Stimulated activated CD4-positive, alpha-beta T cell treated with anti-CD3 and anti-CD28 coated beads, Interleukin-1b, Interleukin-23, amount 100 ng/mL, for 1 hour (primary cell): ENCODE measurements at places on chromosomes 2 and 18.

DNA sequence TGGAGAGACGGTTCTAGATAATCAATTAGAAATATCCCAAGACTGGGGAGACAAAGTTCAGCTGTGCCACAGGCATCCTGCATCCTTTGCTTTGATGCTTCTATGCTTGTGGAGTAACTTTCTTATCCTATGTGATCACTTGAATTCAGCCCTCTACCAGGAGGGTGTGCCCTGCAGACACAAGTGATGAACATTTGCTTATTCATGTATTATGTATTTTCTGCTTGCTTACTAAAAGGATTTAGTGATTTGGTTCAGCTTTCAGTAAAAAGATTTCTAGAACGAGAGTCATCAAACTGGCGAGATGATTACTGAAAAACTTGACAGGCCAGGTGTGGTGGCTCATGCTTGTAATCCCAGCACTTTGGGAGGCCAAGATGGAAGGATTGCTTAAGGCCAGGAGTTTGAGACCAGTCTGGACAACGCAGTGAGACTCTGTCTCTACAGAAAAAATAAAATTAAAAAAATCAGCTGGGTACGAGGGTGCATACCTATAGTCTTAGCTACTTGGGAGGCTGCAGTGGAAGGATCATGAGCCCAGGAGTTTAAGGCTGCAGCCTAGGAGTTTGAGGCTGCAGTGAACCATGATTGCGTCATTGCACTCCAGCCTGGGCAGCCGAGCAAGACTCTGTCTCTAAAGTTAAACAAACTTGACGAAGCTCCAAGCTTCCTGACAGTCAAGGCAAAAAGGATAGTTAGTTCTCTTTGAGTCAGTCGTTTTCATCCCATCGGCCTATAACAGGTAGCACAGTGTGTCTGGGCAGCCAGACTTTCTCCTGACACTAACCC is 13.3 kb downstream of the HK2 start:
- no peak for DNase-seq

- DNase-seq, result no peak
Observed at GRCh38 chr2:169300636-169301530, 61.5 kb downstream of the LRP2 start.

DNA sequence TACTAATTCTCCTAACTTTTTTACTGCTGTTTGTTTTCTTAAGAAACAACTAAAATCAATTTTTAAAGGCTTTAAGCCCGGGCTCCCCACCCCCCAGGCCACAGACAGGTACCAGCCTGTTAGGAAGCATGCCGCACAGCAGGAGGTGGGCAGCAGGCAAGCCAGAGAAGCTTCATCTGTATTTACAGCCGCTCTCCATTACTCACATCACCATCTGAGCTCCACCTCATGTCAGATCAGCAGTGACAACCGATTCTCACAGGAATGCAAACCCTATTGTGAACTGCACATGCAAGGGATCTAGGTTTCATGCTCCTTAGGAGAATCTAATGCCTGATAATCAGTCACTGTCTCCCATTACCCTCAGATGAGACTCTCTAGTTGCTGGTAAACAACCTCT is 517.0 kb downstream of the NRXN1 start:
- DNase-seq, result no peak

- no peak for DNase-seq
Observed at GRCh38 chr2:219272356-219272755, 6.8 kb upstream of the DNAJB2 start.

DNA sequence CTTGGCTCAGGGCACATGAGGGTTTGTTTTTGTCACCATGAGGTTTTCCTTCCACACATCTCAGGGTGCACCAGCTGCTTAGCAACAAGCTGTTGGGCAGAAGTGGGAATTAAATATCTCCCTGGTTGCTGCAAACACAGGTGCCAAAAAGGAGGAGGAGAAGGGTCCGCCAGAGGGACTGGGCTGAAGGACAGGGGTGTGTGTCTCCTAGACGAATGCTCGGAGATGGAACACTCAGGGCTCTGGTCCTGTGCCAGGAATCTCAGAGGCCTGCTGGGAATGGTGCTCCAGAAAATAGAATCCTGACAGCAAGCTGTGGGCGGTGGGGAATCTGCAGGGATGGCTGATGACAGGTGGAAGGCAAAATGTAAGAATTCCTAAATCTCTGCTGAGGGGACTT is 94.5 kb downstream of the VSNL1 start:
- no peak for DNase-seq

DNA sequence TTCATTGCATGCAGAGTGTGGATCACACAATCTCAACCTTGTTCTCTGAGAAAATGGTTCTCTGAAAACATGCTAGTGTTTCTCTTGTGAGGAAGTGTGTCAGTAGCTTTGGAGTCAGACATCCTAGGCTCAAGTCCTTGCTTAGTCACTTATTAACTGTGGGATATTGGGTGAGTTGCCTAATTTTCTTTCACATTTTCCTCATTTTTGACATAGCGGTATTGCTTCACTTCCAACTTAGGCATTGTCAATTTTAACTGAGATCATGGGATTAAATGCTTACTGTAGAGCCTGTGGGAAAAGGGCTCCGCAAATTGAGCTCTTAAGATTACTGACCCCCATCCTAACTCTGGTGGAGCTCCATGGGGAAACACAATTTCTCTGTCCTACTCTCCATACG is 622.2 kb downstream of the CNTNAP5 start:
- no peak for DNase-seq

GRCh38 chr2:212595036-212595654 is 56.5 kb upstream of the ERBB4 start:
- DNase-seq, result no peak

- no peak for DNase-seq
Observed at GRCh38 chr2:239081622-239082021, 233.7 kb downstream of the TWIST2 start.

- DNase-seq, result no peak
Observed at GRCh38 chr2:78532762-78533379, 492.6 kb upstream of the REG3G start.

GRCh38 chr2:68912732-68913131 is 40.0 kb downstream of the GKN2 start:
- no peak for DNase-seq

- DNase-seq, result no peak
Observed at GRCh38 chr2:193583638-193584400, 1389.1 kb upstream of the TMEFF2 start.

- DNase-seq, result no peak
Observed at GRCh38 chr2:51695531-51695930, 663.6 kb upstream of the NRXN1 start.

- DNase-seq, result no peak
Observed at GRCh38 chr2:143688815-143689214, 559.6 kb downstream of the ARHGAP15 start.

GRCh38 chr18:37669991-37670534 is 104.5 kb upstream of the CELF4 start:
- DNase-seq, result no peak

- DNase-seq, result no peak
Observed at GRCh38 chr2:30652271-30652915, 154.9 kb downstream of the CAPN13 start.
